ENCODE measurements at places on chromosomes 12 and 14.

DNA sequence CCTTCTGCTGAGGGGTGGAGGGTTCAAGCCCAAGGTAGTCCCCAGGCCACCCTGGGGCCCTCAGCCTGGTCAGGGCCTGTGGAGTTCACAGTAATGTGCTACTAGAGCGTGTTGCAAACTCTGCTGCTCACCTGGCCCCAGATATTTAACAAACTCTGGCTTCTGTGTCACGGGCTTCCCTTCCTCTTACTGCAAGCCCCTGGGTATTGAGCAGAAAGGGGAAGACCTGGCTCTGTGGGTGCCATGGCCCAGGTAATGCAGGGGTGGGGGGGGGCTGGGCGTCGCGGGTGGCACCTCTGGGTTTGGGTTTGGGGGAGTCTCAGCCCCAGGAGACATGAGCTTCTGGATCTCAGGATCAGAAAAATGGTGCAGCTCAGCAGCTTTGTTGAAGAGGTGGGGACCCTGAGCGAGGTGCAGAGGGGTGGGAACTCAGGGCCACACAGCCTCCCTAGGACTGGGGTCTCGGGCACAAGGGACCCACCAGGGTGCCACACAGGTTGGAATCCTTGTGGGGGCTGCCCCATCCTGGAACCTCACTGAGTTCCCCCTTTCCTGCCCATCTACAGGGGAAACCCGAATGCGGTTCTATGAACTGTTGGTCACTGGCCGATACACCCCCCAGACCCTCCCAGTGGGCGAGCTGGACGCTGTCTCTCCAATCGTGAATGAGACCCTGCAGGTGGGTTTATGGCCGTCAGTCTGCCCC is 4.0 kb downstream of the SETD1B start:
- DNase-seq, result no peak

- DNase-seq, result no peak
Measured at GRCh38 chr12:13367973-13368372, 171.4 kb downstream of the EMP1 start.

GRCh38 chr12:66900616-66901015 is 221.7 kb upstream of the GRIP1 start:
- DNase-seq, result no peak

- DNase-seq, result no peak
Measured at GRCh38 chr12:106308121-106308520, 5.6 kb downstream of the TCP11L2 start.

- no peak for DNase-seq
Measured at GRCh38 chr12:46628176-46628575, 197.6 kb downstream of the SLC38A4 start.

GRCh38 chr14:76760331-76761135 is 735 bp upstream of the VASH1 start:
- DNase-seq, result no peak

- no peak for DNase-seq
Measured at GRCh38 chr12:106445053-106445452, 87.5 kb downstream of the POLR3B start.

DNA sequence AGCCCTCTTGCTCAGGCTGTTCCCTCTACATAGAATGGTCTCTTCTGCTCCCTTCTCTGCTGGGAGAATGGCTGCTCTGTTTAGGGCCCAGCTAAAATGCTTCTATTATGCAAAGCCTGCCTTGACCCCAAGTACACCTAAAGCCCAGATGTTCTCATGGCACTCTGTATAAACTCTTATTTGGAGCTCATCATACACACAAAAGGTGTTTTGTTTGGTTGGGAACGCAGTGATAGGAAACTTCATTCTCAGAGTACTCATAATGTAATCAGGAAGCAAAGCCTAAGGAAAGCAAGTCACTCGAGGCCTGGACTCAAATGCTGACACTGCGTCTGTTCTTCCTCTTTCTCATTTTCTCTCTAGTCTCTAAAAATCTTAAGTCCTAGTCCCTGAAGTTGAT is 38.2 kb upstream of the SYCP3 start:
- no peak for DNase-seq

DNA sequence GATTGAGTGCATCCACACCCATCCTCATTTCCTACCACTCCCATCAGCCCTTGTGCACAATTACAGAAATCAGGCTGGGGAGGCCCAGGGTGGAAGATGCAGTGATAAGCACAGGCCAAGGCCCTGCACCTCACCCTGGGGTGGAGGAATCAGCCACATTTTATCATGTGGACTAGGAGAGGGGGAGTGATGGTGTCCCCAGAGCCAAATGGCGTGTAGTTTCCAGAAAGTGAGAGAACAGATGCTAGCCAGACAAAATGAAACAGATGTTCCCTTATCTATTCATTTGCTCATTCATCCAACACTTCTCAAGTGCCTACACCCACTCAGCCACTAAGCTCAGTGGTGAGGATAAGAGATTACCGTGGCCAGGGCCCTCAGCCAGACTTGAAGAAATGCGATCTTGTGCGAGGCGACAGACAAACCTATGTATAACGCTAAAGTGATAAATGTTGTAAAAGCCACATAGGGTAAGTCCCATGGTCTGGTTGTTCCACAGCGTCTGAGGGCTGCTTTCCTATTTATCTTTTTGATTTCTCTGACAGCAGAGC is 93.6 kb downstream of the STAB2 start:
- no peak for DNase-seq

DNA sequence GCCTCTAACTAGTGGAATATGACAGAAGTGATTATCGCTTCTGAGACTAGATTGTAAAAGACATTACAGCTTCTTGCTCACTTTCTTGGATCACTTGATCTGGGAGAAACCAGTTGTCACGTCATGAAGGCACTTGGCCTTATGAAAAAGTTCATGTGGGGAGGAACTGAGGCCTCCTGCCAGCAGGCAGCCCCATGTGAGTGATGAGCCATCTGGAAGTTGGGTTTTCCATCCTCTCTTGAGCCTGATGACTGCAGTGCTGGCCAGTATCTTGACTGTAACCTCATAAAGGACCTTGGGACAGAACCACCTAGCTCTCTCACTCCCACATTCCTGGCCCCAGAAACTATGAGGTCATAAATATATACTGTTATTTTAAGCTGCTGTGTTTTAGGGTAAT is 28.0 kb downstream of the TTLL5 start:
- no peak for DNase-seq

DNA sequence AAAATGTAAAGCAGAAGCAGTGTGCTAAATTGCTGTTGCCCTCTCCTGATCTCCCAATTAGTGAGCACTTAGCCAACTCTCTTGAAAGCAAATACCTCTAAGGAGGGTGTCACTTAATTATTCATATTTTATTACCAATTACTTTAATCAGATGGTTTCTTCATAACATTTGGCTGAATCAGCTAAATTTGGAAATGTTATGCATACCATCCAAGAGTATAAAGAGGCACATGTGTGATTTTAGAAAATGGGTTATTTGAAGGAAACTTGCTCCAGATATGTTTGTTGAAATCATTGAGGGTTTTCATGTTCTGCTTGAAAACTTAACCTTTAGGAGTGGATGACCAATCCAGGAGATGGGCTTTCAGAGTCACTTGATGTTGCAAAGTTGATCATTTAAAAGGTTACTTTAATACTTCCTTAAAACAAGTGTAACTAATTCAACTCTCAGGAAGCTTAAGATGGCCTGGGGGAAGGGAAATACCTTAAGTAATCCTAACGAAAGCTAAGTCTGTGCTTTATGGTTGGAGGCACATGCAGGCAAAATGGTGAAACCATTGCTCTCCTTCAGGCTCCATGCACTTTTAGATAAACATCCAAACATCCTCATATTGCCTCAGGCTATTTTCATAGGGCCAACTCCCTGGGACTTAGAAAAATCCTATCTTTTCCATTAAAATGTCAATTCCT is 434.5 kb downstream of the MDGA2 start:
- DNase-seq, result no peak

- DNase-seq, result no peak
Measured at GRCh38 chr12:20415641-20416040, 47.3 kb downstream of the PDE3A start.

DNA sequence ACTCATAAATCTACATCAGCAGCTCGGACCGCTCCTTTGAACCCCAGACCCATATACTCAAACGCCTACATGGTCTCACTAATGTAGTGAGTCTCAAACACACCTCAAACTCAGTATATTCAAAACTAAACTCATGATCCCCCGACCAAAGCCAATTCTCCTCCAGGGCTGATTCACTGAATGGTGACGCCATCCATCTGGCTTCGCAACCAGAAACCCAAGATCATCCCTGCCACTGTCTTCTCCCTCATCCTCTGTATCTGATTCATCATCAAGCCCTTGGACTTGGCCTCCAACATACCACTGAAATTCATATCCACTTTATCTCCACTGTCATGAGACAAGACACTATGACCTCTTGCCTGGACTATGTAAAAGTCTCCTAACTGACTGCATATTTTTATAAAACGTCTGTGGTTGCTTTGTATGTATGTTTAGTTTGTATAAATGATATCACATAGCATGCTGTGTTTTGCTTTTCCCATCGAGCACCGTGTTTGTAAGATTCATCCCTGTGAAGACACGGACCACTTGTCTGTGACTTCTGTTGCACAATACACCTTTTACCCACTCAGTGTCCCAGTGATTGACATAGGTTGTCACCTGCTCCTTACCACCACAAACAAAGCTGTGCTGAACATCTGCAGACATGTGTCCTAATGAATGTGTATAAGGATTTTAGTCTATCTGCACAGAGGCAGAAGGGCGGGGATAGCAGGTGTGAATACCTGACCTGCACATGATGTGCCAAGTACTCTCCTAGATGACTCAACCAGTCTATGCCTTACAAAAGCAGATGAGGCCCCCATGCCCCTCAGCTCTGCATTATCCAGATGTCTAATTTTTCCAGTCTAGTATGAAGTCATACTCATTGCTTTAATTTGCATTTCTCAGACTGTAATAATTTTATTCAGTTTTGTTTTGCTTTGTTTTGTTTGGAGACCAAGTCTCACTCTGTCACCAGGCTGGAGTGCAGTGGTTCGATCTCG is 76.9 kb downstream of the VWF start:
- DNase-seq, result peak; percentile 66

GRCh38 chr14:105083926-105084685 is 18.9 kb upstream of the GPR132 start:
- DNase-seq, result no peak

DNA sequence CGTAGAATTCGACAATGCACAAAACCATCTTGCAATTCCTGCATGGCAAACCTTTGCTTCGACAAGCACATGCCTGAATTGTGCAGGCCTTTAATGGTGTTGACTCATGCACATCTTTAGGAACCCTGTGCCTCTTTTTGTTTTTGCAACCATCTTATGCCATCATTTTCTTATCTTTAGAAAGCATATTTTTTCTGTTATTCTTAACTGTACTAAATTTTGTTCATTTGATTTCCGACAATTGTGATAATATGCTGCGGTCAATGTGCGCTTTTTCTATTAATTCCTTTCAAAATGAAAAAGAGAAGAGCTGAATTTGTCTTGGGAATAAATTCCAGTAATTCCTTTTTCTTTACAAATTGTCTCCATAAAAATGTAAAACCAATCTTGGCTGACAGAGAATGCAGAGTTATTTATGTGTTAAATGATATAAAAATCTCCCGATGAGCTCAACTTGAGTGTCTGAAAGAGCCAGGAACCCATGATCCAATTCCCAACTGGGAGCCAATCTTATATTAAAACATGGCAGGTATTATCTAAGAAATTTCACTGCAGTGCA is 20.1 kb upstream of the CDK17 start:
- DNase-seq, result no peak

DNA sequence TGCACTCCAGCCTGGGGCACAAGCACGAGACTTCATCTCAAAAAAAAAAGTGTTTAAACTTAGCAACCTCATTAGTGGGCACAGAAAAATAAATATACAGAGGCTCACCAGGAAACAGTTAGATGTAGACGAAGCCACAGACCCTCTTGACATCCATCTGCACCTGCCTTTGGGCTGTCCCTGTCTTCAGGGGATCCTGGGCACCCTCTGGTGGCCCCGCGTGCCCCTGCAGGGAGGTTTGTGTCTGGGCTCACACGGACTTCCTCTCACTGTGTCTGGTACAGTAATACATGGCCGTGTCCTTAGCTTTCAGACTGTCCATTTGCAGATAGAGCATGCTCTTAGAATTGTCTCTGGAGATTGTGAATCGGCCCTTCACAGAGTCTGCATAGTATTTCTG is 916.5 kb downstream of the TMEM121 start:
- no peak for DNase-seq

DNA sequence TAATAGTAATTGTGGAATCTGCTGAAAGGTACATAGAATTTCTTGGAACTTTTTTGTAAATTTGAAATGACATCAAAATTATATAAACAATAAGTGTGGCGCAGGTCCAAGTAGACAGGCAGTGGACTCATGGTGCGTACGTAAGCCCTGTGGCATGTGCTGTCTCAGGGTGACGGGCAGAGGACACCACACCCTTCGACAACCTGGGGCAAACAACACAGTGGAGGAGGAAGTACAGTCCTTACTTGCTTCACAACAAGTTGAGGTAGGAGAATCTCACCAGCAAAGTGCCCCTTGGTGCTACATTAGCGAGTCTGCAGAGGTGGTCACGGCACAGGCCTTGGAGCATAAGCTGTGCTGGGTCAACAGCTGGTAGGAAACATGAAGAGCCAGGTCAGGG is 180.9 kb downstream of the AEBP2 start:
- DNase-seq, result no peak

GRCh38 chr12:81958406-81958805 is 199.3 kb upstream of the PPFIA2 start:
- no peak for DNase-seq

DNA sequence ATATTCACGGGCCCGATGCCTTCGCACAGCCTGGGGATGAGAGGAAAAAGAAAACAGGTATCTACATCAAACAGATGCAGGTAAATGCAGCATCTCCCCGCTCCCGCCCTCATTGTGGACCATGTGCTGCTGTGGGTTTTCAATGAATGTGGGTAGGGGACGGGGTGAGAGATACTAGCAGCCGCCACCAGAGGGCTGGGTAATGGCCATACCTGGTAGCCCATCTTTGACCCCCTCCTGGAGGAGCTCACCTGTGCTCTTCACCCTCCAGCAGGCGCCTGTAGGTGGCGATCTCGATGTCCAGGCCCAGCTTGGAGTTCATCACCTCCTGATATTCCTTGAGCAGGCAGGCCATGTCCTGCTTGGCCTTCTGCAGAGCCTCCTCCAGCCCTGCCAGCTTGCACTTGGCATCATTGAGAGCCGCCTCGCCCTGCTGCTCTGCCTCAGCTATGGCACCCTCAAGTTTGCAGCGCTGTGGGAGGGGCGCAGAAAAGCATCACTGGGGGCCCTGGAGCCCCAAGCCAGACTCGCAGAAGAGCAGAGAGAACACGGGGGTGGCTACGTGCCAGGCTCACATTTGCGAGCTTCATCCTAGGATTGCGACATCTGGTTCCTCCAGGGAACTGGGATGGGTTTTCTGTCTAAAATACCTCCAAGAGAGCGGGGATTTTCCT is 10.2 kb downstream of the KRT82 start:
- peak; percentile 33 for DNase-seq

- no peak for DNase-seq
Measured at GRCh38 chr12:22202847-22203246, 131.7 kb downstream of the ST8SIA1 start.

All from AG04449 (cell line).